ENCODE measurements at places on chromosomes 4 and X. TPM values are rescaled to one million over a fixed set of nuclear protein-coding genes. Genes with fewer than 3 reads are reported as not detected.

DNA sequence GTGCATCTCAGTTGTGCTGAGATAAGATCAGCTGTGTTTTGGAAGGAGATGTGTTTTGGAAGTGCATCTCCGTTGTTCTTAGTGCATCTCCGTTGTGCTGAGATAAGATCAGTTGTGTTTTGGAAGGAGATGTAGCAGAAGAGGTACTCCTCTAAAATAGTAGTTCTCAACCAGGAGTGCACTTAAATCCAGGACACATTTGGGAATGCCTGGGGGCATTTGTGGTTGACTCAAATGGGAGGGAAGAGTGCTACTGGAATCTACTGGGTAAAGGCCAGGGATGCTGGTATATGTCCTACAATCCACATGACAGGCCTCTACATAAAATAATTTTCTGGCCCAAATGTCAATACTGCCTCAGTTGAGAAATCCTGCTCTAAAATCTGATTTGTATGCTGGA lies 70.8 kb upstream of the CHRDL1 start:
- ATAC-seq: no peak

DNA sequence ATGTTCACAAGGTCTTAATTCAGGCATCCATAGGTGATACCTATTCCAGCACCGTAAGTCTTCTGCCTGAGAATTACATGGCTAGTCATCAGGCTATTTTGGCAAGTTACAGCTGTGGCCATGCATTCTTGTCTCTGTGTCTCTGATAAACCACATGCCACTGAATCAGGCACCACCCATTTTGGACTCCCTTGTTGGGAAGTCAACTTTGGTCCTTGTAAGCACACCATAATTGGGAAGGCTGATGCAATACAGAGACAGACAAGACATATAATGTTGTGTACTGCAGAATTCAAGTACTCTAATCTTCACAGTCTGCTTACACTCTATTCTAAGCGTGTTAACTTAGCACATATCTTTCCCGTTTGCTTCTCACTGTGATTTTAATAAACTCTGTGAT lies 483.7 kb upstream of the FTHL17 start:
- ATAC-seq: no peak

DNA sequence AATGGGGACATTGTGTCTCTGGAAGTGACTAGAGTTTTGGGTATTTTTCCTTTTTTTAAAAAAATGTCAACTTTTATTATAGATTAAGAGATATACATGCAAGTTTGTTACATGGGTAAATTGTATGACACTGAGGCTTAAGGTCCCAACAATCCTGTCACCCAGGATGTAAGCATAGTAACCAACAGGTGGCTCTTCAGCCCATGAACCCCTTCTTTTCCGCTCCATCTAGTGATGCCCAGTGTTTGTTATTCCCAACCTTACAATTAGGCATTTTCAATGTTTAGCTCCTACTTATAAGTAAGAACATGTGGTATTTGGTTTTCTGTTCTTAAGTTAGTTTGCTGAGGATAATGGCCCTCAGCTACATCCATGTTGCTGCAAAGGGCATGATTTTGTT lies 102.7 kb downstream of the GRID2 start:
- no peak for ATAC-seq

DNA sequence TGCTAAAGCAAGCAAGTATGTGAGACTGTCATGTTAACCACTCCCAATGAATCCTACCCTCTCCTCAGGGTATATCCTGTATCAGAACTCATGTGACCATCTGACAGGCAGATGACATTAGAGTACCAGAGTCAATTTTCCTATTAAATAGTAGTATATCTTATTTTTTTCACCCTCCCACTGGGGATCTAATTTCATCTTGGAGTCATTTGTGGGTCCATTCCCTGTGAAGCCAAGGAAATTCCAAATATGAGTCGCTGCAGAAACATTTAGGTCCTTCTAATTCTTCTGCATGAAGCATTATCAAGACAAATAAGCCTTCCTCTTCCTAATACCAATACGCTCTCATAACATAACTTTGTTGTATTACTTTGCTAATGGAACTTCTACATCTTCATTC lies 52.2 kb upstream of the BLTP1 start:
- no peak for ATAC-seq

Gene VGLL1
- not detected for total RNA-seq

Gene C4orf50
- total RNA-seq: 0.25 TPM
